SK-N-SH treated with all-trans-retinoic acid at 6 μM for 48 hours (cell line): ENCODE measurements at places on chromosomes 5 and 9.

DNA sequence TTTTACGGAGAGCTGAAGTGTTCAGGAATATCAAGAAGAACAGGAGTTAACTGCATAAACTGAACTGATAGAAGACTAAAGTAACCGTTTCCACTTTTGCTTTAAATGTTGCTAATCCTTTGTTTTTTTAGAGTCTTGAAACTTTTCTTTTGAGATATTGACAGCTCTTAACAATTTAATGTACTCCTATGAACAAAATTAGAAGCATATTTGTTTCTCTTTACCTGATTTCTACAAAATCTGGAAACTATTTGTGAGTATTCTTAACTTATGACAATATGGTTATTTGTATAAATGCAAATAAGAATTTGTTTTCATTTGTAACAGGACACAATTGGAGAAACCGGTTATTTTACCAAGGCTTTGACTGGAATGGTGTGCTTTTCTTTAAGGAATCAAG, 89.5 kb upstream of the FAM120A start:
- ATAC-seq: no peak

DNA sequence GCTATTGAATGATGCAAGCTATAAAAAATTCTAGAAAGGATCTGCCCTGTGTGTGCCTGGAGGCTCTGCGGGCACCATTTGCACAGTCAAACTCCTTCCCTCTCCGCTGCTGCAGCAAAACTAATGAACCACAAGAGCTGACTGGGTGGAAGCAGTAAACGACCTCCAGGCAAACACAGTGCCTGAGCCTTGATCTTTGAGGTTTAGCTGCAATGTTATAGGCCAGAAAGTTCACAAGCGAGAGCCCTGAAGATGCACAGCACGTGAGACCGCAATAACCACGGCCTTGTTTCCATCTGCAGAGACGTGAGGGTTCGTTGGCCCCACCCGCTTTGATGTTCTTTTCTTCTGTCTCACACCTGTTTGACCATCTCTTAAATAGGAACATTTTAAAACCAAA, 69.2 kb upstream of the S1PR3 start:
- ATAC-seq: no peak

DNA sequence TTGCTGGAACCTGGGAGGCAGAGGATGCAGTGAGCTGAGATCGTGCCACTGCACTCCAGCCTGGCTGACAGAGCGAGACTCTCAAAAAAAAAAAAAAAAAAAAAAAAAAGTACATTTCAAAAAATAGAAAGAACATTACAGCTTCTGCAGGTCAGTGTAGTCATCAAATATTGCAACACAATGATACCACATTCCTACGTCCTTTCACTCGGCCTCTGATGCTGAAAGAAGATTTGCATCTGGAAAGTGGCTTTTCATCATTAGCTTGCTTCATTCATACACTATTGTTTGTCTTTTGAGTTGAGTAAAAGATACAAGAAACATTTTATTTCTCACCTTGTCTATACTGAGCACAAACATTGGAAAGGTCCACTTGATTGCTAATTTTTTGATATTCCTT, 59.6 kb upstream of the CPLANE1 start:
- no peak for ATAC-seq

- no peak for ATAC-seq
Measured at GRCh38 chr5:163458778-163459385, 1.0 kb downstream of the NUDCD2 start.

DNA sequence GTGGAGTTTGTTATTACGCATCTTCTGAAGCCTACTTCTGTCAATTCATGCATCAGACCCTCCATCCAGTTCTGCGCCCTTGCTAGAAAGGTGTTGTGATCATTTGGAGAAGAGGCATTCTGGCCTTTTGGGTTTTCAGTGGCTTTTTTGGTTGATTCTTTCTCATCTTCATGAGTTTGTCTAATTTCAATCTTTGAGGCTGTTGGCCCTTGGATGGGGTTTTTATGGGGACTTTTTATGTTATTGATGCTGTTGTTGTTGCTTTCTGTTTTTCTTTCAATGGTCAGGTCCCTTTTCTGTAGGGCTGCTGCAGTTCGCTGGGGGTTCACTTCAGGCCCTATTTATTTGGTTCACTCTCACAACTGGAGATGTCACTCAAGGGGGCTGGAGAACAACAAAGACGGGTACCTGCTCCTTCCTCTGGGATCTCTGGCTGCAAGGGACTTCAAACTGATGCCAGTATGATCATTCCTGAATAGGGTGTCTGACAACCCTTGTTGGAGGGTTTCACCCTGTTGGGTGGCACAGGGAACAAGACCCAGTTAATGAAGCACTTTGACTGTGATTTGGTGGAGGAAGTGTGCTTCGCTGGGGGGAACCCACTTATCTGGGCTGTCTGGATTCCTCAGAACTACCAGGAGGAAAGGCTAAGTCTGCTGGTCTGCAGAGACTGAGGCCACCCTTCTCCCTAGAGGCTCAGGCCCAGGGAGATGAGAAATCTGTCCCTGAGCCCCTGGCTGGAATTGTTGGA, 226.7 kb upstream of the PTGER4 start:
- ATAC-seq: no peak

- peak; percentile 12 for ATAC-seq
Measured at GRCh38 chr5:112977440-112977861, 853 bp downstream of the DCP2 start.
